ENCODE measurements at places on chromosomes 6 and 20.

DNA sequence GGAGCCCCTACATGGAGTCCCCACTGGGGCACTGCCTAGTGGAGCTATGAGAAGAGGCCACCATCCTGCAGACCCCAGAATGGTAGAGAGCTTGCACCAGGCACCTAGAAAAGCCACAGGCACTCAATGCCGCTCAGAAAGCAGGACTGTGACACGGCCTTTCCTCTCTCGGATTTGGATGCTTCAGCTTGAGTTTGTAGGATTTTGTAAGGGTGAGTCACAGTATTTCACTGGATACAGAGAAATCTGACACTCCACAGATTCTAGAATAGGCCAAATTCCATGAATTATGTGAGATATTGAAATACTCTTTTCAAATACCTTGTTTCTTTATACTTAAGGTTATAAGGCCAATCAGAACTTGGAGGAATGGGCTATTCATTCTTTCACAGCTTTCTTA, 424.5 kb downstream of the HTR1B start:
- no peak for DNase-seq

DNA sequence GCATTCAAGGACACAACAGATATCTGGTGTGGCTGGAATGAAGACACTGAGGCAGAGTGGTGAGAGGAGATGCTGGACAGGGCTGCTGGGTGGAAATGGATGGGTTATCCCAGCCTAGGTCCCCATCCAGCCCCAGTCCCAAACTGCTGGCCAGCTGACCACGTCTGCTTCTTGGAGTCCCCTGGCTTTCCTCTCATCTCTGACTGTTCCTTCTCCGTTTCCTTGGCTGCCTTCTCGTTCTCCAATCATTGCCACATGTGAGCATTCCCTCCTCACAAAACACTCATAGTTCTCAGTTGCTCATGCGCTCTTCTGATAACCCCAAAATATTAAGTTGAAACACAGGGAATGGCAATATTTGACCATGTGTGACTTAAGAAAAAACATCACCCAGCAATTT, 31.5 kb downstream of the MAFB start:
- no peak for DNase-seq

GRCh38 chr6:105199711-105200110, 19.9 kb upstream of the POPDC3 start:
- DNase-seq = no peak

DNA sequence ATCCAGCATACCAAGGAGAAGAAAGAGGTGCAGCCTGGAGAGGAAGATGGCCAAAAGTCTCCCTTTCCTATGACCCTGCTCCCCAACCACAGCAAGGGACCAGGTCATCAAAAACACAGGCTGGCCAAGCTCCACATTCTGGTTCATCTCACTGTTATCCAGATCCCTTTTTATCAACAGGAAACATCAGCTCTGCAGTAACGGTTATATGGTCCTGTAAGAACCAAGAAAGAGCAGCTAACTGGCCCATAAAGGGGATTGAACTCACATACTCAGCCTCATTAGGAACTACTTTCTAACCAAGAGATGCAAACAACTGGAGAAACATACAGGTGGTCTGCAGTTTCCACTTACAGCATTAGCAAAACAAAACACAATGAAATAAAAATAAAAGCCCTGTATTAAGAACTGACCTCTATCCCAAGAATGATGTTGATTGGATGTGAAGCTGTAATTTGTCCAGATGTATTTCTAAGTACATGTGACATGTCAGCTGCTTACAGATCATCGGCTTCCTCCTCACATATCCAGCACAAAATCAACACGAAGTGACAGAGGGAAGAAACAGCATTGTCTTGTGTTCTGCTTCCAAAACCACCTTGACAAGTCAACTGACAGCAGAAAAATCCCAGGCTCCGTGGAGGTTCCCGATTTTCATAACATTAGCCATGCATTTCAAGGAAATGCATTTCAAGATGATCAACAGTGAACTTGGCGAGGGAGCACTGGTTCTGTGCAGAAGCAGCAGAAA, 557.2 kb upstream of the AGPAT4 start:
- peak; percentile 86 for DNase-seq

DNA sequence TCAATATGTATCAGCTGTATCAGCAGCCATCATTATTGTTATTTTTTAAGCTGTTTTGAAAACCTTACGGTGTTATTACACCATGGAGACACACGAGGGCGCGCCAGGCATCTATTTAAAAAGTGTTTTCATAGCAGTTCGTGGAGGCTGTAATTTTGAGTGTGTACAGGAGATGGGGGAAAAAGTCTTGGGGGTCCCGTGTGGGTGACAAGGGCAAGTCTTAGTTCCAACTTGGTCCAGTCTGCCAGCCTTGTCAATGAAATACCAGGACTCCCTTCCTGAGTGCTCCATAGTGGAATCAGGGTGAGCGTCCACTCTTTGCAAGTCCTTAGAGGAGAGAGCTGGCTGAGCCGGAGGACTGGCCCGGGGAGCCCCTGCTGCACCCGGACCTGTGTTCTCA, 43.3 kb downstream of the SLC2A10 start:
- DNase-seq = peak; percentile 89

DNA sequence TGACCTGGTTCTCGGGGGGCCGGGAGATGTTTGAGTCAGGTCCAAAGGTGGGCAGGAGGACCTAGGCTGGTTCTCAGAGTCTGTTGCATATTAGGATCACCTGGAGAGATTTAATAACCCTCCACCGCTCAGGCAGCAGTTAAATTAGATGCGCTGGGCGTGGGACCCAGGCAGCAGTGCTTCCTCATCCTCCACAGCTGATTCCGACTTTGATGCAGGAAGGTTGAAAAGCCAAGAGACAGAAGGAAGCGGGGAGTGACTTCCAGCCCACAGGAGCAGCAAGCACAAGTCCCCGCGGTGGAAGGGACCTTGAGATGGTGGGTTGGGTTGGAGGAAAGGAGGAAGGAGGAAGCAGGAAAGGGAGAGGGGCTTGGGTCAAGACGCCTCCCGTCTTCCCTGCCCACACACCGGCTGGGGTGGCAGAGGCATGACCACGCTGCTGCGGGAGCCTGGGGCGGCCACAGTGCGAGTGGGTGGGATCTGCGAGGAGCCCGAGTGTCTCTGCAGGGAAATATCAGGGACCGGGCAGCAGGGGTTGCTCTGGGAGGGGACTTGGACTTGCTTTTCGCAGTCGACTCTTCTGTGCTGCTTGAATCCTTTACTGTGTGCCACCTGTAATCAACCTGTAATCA, 146.0 kb downstream of the PHACTR3 start:
- no peak for DNase-seq

DNA sequence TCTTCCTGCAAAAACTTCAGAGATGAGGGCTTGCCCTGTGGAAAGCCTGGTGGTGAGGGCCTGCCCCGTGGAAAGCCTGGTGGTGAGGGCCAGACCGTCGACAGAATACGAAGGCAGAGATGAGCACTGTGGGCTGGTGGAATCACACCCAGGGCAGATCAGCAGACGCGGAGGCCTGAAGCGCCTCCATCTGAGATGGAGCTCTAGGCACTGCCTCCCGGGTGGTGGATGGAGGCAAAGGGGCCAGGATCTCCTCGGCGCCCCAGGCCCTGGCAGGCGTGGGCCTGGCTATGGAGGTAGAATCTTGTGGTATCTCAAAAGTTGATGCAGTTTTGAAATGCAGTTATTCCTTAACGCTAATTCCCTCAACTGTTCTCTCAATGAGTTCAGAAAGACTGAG, 104.8 kb downstream of the PSMB1 start:
- DNase-seq = no peak

- DNase-seq = no peak
These were observed 467.4 kb upstream of the PLCB4 start for GRCh38 chr20:8601542-8601912.

- DNase-seq = no peak
These were observed 23.6 kb downstream of the HM13 start for GRCh38 chr20:31537890-31538289.

DNA sequence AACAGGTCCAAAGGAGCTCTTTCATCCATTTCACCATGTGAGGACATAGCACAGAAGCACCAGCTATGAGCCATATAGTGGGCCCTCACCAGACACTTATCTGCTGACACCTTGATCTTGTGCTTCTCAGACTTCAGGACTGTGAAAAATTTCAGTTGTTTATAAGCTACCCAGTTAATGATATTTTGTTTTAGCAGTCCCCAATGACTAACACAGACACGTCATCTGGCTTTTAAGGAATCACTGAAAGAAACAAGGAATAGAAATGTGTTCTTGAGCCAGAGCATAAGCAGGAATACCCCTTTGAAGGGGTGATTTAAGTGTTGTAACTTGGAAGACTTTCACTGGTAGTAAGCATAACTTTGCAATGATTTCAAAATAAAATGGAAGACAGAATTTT, 214.7 kb upstream of the PTCHD4 start:
- DNase-seq = no peak

GRCh38 chr6:98054453-98054852, 771.4 kb upstream of the MMS22L start:
- no peak for DNase-seq

DNA sequence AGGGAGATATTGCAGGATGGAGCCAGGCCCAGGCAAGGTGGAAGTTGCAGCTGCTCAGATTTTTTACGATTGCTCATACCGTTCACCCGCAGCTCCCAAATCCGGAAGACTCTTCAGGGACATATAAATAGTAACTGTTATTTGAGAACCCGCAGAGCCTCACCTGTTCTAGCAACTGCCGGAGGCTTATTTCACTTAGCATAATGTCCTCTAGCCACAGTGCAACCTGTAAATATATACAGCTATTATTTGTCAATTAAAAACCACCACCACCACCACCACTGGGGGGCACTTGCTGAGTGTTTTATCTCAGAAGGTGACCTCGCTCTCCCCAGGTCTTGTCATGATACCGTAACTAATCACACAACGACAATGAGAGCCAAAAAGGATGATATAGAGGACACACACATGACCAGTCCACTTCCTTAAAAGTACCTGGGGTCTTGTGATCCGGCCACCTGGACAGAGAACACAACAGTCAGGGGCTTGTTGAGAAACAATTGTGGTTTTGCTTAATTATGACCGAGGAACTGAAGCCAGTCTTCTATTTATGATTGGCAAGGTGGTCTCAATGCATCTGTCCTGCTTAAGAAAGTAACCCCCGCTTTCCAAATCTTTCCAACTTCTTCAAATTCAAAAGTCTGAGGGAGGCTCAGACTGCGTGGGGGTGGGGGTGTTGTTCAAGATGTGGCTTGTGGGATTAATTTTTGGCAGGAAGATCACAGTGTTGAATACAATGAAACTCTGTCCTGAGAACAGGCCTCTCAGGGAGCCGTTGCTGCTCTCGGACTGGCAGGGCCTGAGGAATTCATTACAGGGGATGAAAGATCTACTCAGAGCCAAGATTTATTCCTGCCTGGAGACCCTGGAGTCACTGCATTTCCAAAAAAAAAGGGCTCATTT, 107.7 kb upstream of the PRND start:
- DNase-seq = peak; percentile 48

DNA sequence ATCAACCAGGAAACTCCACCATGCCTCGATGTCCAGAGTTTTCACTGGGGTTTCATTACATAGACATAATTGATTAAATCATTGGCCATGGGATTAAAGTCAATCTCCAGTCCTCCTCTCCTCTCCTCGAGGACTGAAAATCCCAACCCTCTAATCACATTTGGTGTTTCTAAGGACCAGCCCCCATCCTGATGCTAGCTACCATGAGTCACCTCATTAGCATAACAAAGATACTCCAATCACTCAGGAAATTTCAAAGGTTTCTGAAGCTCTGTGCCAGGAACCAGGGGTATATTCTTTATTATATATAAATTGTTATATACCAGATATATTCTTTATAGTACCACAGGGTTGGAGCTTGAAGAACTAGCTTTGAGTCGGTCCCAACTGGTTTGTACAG, 212.9 kb upstream of the PRND start:
- no peak for DNase-seq

GRCh38 chr6:150667359-150667758, 67.7 kb downstream of the PLEKHG1 start:
- DNase-seq = no peak

DNA sequence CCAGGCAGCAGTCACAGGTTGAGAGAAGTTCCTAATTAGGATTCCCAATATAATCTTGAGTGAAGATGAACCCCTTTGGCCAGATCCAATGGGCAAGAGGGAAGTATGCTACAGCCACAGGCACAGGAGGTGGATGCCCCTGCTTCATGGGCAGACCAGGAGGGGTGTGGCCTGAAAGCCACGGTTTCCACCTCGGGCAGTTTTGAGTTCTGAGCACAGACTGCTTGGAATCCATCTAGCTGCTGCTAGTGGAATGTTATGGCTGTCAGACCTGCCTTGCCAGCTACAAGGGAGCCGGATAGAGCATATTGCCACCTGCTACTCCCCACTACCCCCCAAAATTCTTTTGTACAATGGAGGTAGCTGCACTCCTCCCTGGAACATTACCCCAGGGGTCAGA, 672.9 kb downstream of the HACE1 start:
- DNase-seq = no peak

DNA sequence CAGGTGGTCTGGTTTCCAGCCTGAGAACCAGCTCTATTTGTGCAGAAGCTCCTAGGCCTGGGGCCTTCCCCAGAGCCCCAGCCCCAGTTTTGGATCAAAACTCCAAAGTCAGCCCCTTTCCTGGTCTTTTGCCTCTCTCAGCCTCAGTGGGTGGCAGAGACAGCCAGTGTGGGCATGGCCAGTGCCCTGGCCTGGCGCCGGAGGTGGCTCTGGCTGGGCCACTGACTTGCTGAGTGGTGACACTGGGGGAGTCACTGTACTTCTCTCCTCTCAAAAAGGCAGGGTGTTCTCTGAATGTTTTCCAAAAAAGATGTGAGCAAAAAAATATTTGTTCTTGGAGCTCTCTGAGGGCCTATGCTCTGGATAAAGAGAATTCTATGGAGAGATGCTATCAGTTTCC, 20.0 kb upstream of the MLN start:
- no peak for DNase-seq

GRCh38 chr20:46978951-46979491, 84.4 kb downstream of the EYA2 start:
- peak; percentile 84 for DNase-seq

DNA sequence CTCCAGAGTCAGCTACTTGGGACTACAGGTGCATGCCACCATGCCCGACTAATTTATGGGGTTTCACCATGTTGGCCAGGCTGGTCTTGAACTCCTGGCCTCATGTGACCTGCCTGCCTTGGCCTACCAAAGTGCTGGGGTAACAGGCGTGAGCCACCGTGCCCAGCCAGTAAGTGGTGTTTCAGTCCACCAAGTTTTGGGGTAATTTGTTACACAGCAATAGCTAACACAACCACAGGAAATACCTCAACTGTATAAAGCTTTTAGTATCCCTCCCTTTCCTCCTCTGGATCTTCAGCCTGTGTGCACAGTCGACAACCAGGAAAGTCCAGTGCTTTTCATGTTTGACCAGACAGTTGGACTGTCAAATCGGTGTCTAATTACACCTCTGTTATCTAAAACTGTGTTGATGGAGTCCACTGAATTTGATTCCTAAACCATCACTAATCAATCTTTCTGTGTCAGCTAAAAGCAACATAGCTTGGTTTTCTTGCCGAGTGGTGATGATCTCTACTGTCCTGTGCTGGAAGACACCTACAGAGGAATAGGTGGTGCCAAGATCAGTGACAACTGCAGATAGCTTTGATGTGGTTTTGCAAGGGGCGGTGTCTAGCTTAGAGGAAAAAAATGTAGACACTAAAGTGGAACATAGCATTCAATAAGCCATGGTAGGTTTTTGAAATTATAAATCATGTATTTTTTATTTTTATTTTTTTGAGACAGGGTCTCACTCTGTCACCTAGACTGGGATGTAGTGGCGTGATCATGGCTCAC, 22.2 kb upstream of the ZBTB2 start:
- DNase-seq = no peak
